Daoy (cell line): ENCODE measurements at places on chromosomes 16 and 17. TPM values are rescaled to one million over a fixed set of nuclear protein-coding genes. Genes with fewer than 3 reads are reported as not detected.

CRISPLD2 gene
- 21.6 and 25.7 TPM in 2 replicates for total RNA-seq

BRICD5 gene
- 0.68 and 1.9 TPM in 2 replicates for total RNA-seq

C1QL1 gene
- total RNA-seq = 1.2 and 4.9 TPM in 2 replicates

LGALS9B gene
- total RNA-seq = not detected in 2 replicates

DNA sequence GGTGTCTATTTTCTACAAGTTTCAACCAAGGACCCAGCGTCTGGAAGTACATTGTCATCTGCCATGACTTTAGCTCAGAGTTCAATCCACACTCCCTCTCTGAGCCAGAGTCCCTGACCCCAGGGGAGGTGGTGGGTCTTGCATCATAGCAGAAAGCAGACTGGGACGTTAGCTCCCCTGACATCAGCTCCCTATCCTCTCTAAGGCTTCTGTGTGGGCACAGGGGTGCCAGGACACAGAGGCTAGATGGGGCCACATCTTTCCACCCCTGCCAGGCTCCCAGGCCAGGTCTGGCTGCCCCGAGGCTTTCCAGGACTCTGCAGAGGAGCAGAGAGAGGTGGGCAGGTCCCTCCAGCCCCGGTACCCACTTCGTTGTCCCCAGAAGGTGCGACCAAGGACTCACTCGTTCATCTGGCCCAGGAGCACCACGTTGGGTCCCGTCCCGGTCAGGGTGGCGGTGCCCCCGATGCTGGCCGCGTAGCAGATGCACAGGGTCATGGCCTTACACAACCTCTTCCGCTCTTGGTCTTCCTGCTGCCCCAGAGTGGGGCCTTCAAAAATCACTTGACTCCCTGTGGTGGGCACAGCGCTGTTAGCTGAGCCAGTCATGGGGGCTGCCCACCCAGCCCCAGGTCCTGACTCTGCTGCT, 10.5 kb downstream of the SLC13A5 start:
- DNase-seq = no peak

GRCh38 chr16:50972876-50973275, 178.2 kb downstream of the SALL1 start:
- DNase-seq = no peak
